ENCODE measurements at places on chromosomes 4 and X. TPM values are rescaled to one million over a fixed set of nuclear protein-coding genes. Genes with fewer than 3 reads are reported as not detected.

COX7B2 gene
- not detected for total RNA-seq

USP27X gene
- total RNA-seq, result 1.9 TPM

NAT8L gene
- 0.17 TPM for total RNA-seq

SCRG1 gene
- not detected for total RNA-seq

TEX11 gene
- 0.05 TPM for total RNA-seq

UNC5C gene
- total RNA-seq, result 0.05 TPM

F11 gene
- not detected for total RNA-seq

TNIP3 gene
- total RNA-seq, result 0.35 TPM

TLL1 gene
- total RNA-seq, result 23.7 TPM

COX18 gene
- total RNA-seq, result 22.7 TPM

ENOX2 gene
- total RNA-seq, result 15.1 TPM

GYPE gene
- total RNA-seq, result not detected

DNA sequence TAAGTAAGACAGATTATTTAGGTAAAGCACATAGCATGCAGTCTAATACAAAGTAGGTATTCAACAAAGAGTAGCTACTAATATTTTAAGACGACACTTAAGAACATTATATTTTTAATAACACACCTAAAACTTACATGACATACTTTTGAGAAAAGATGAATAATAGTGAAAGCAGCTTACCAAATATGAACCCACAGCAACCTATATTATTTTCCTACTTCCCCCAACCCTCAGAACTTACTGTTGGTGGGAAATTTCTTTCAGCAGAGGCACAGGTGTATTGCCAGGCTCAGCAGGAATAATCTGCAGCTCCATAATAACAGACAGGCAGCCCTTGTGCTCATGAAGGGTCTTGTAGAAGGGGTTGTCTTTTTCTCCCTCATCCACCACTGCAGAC is 498.9 kb downstream of the GLUD2 start:
- DNase-seq, result no peak

- no peak for DNase-seq
Measured at GRCh38 chr4:184510401-184510800, 36.1 kb upstream of the IRF2 start.

DNA sequence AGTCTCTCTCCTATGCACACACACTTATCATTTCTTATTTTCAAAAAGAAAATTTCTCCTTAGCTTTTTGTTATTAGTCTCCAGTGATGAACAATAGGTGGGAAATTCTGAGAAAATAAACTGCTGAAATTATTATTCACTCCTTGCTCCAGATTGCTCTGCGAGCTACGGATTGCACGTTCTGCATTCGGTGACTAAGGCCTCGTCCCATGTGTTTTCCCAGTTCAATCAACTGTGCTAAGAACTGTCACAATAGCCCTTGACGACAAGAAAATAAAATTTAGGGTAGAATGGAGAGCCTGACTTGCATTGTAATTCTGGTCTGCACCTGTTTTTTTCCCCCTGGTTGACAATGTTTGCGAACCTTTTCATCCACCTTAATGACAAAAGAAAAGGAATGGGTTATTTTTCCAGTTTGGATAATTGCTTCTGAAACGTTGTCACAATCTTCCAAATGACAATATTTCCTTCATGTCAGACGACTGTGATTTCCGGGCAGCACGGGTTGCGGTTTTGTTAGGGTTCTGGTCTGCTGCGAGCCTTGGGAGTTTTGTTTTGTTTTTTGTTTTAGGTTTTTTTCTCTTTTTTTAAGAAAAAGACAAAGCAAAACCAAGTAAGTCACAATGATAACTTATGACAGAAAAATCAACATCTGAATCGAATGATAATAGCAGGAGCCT is 124.5 kb upstream of the NOCT start:
- no peak for DNase-seq

DNA sequence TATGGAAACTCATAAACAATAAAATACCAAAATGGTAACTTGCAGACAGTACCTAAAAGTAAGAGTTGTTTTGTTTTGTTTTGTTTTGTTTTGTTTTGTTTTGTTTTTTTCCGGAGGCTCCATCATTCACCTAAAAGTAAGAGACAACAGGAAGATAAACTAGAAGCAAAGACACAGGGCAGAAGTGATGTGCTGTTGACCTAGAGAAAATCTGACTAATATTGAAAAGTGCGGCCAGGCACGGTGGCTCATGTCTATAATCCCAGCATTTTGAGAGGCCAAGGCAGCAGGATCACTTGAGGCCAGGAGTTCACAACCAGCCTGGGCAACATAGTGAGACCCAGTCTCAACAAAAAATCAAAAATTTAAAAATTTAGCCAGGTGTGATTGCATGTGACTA is 5.6 kb upstream of the CENPC start:
- DNase-seq, result no peak

DNA sequence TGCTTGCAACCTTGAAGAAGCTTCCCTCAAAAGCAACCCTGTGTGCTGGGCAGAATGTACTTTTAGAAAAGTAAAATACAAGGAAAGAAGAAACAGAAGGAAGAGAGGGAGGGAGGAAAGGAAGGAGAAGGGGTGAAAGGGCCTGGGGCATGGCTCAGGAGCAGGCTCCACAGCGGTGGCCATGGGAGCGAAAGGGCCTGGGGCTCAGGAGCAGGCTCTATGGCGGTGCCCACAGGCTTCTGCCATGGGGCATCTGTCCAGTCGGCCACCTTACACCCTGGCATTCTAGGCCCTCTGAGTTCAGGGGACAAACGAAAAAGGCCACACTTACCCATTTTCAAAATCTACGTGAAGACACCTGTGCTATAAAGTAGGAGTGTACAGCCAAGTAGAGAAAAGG is 31.4 kb downstream of the GAK start:
- DNase-seq, result no peak

- DNase-seq, result no peak
Measured at GRCh38 chr4:173801876-173802661, 272.0 kb upstream of the HAND2 start.

DNA sequence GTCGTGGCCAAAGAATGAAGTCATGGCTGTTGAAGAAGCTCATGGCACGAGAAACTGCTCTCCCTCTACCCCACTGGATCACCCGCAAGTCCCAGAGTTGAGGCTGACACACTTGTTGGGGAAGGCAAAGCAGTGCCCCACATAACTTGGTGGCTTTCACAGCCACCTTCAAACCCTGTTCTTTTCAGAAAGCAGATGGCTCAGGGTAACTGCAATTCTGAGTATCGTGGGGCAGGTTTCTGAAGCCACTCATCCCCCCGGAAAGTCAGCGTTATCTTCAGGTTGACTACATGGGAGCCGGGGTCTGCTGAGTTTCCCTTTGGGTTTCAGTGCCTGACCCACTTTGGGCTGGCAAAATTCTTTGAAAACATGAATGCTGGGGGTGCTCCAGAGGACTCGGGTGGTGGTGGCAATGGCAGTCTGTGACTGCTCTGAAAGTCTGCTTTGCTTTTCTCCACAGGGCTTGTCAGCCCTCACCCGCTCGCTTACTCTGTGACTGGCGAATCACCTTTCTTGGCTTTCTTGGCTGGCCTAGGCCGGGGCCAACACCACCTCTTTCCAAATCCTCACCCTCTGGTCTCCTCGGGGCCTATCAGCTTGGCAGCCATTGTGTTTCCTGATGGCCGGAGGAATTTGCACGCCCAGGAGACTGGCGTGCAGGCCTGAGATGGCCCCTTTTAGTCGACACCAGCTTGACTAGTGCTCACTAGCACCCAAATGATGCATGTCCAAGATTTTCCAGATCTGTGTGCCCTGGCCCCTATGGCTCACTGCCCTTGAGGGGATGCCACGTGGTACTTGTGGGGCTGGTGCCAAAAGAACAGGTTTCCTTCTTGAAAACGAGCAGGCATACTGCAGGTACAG is 7.3 kb downstream of the PPP1R3F start:
- DNase-seq, result no peak

- DNase-seq, result peak; percentile 60
Measured at GRCh38 chrX:48025561-48025960, 18.8 kb downstream of the SPACA5 start.

GRCh38 chrX:16828124-16828908 is 41.8 kb downstream of the RBBP7 start:
- peak; percentile 37 for DNase-seq

- DNase-seq, result no peak
Measured at GRCh38 chrX:13499736-13500135, 69.7 kb upstream of the EGFL6 start.

GRCh38 chrX:57104406-57104805 is 16.9 kb downstream of the SPIN2B start:
- no peak for DNase-seq

- peak; percentile 25 for DNase-seq
Measured at GRCh38 chr4:83109480-83110222, 4.9 kb downstream of the PLAC8 start.

- no peak for DNase-seq
Measured at GRCh38 chr4:186651181-186651603, 72.5 kb downstream of the FAT1 start.

DNA sequence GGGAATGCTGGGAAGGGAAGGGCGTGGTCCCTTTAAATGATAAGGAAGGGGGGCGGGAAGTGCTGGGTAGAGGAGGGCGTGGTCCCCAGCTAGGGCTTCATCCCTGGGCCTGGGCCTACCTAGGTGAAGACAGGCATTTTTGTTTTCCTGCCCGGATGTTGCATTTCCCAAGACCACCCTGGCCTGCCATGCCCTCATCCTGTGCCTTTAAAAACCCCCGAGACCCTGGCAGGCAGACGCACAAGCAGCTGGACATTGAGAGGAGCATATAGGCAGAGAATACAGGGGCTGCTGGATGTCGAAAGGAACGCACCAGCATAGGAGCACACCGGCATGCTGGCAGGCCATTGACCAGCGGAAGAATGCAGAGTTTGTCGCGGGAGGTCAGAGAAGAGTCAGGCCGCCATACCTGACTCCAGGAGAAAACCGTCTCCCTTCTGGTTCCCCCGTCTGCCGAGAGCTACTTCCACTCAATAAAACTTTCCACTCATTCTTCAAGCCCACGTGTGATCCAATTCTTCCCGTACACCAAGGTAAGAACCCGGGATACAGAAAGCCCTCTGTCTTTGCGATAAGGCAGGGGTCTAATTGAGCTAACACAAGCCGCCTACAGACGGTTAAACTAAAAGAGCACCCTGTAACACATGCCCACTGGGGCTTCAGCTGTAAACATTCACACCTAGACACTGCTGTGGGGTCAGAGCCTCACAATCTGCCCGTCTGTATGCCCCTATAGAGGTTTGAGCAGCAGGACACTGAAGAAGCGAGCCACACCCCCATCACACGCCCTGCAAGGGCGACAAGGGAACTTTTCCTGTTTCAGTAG is 2.9 kb upstream of the AGA start:
- no peak for DNase-seq

DNA sequence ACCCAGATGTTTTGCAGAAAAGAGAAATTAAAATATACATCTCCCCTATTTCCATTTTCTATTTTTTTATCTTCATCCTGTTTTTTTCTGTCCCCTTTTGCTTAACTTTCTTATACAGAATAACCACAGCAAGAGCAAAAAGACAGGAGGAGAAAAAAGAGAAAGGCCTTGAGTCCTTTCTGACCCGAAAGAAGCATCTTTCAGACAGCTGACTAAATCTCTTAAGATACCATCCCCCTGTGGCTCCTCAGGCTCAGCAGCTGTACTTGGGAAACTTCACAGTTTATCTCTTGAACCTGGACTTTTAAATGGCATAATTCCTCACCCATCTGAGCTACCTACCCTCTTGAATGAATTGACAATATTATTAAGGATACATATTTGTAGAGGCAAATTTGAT is 100.2 kb downstream of the FIP1L1 start:
- DNase-seq, result no peak

GRCh38 chrX:96568071-96568470 is 116.6 kb upstream of the DIAPH2 start:
- DNase-seq, result no peak

- no peak for DNase-seq
Measured at GRCh38 chr4:120915336-120915735, 7.2 kb downstream of the PRDM5 start.

DNA sequence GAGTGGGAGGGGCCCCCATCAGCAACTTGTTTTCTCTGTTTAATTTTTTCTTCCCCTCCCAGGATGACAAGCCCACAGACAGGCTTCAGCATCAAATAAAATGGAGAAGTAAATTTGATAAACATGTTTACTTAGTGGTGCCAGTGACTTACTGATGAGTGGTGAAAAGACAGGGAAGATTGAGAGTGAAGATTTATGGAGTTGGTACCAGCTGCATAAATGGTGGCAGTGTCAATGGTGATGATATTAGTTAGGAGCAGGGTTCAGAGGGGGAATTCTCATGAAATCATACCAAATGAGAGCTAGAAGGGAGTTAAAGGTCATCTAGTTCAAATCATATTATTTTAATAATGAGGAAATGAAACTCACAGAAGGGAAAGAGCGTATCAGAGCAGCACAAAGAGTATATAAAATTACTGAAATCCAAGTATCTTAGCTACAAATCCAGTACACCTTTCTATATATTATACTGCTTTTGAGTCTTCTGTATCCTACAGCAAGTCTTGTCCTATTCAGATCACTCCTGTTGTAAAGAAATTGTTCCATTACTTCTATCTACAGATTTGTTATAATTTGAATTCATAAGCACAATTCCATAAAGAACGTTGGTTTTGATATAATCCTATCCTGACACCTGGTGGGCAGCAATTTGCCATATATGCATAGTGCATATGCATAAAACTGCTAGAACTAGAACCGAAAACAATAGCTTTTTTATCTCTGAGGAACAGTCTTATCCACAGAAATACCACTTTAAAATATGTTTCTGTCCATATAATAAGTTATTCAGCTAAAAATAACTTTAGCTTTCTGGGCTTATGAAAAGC is 5.0 kb downstream of the P2RY10 start:
- no peak for DNase-seq

DNA sequence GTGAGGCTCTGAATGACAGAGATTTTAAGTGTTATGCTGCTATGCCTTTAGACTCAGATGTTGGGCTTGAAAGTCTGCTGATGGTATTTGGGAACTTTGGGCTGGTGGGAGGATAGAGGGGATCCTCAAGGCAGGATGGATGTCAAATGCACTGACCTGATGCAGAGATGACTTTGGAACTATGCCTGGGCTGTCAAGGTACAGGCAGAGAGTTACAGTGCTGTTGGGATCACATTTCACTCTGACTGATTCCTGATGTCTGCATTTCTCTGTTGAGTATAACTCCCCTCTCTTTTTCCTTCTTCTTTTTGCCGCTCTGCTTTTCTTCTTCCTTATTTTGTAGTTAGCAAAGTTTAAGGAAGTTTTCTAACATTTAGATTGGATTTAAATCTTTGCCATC is 271.8 kb upstream of the ARX start:
- DNase-seq, result no peak

DNA sequence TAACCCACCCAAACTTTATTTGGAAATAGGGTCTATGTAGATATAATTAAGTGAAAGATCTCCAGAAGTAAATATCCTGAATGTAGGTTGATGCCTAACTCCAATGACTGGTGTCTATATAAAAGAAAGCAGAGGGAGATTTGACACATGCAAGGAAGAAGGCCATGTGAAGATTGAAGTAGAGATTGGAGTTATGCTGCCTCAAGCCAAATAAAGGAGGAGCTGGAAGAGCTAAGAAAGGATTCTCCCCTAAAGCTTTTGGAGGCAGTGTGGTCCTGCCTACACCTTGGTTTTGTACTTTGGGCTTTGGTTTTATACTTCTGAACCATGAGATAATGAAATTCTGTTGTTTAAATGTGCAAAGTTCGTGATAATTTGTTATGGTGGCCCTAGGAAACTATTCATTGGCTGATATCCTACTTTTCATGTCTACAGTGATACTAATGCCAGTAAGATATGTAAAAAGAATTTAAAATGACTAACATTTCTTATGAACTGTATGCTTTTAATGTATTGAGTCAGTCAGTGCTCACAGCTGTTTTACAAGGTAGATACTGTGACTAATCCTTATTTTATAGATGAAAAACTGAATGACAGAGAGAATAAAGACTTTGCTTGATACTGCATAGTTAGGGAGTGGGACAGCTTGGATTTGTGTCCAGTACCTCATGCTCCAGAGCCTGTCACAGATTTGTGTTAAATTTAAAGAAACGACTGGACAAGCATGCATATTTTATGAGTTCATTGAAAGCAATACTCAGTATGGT is 5.9 kb upstream of the RAB40AL start:
- DNase-seq, result no peak

All from renal cortical epithelial cell (primary cell).